ENCODE measurements at places on chromosomes 2 and 18. TPM values are rescaled to one million over a fixed set of nuclear protein-coding genes. Genes with fewer than 3 reads are reported as not detected.

C1QL2 gene
- not detected for total RNA-seq

FSHR gene
- total RNA-seq = not detected

- peak; percentile 15 for DNase-seq
These were observed 62.3 kb upstream of the ACYP2 start for GRCh38 chr2:54052825-54053718.

- DNase-seq = no peak
These were observed 96.2 kb downstream of the GORASP2 start for GRCh38 chr2:171025214-171025613.

GRCh38 chr2:119367472-119368099 is 809 bp downstream of the DBI start:
- peak; percentile 45 for DNase-seq
